ENCODE measurements at places on chromosomes 11 and 22.

- DNase-seq = no peak
Observed at GRCh38 chr22:49296561-49296960, 531.1 kb downstream of the BRD1 start.

GRCh38 chr11:112297248-112297866 lies 36.7 kb upstream of the PLET1 start:
- no peak for DNase-seq

GRCh38 chr11:115974703-115975102 lies 470.5 kb upstream of the CADM1 start:
- DNase-seq = no peak

GRCh38 chr22:40597526-40598430 lies 38.7 kb downstream of the MRTFA start:
- DNase-seq = peak; percentile 13

GRCh38 chr11:76661834-76662434 lies 8.6 kb downstream of the LRRC32 start:
- DNase-seq = no peak

GRCh38 chr11:119169282-119169719 lies 776 bp downstream of the NLRX1 start:
- no peak for DNase-seq

- DNase-seq = no peak
Observed at GRCh38 chr11:1055109-1055703, 18.7 kb upstream of the MUC6 start.

DNA sequence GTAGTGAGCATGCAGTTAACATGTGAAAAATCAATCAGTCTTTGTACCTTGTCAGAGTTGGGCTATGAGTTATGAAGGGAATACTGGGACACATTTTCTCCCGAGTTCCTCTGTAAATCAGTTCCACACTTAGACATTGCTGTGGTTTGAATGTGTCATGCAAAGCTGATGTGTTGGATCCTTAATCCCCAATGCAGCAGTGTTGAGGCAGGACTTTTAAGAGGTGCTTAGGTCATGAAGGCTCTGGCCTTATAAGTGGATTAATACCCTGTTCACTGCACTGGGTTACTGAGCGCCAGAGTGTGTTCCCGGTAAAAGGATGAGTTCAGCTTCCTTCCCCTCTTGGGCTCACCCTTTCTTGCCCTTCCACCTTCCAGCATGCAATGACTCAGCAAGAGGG lies 742.1 kb upstream of the TENM4 start:
- no peak for DNase-seq

- no peak for DNase-seq
Observed at GRCh38 chr11:118006153-118006534, 19.9 kb downstream of the IL10RA start.

- no peak for DNase-seq
Observed at GRCh38 chr11:130183878-130184610, 24.5 kb downstream of the ST14 start.

- peak; percentile 40 for DNase-seq
Observed at GRCh38 chr11:86678823-86679222, 6.4 kb upstream of the ME3 start.

- DNase-seq = peak; percentile 78
Observed at GRCh38 chr22:20550851-20551744, 43.7 kb downstream of the MED15 start.

DNA sequence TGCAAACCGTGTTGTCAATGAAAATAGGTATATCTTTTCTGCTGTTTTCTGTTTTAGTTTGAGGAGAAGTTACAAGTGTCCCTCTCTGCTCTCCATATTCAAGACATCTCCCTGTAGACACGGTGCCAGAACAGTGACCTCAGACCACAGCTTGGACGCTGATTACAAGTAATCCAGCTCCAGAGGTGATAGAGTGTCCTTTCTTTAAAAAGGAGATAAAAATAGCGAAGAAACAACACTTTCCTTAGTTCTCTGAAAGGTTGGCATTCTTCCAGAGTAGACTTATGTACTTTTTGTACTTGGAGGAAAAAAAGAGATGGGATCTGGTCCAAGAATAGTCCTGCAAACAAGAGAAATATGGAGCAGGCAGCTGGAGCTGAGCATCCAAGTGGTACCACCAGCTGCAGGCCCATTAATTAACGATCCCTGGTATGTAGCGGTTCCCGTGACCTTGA lies 43.0 kb upstream of the WT1 start:
- DNase-seq = no peak

Measured in HFFc6 (cell line).